ENCODE measurements at places on chromosomes 7 and 10.

DNA sequence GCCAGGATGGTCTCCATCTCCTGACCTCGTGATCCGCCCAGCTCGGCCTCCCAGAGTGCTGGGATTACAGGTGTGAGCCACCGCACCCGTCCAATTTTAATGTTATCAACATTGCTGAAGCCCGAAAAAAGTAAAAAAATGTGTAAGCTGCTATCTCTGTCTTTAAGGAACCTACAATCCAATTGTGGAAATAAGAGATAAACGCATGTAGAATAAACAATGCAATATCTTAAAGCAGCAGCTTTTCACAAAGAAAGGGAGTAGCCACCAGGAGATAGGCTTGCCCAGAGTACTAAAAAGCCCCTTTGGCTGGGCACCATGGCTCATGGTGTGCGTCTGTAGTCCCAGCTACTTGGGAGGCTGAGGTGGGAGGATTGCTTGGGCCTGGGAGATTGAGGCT, 282.9 kb upstream of the LYZL1 start:
- no peak for DNase-seq

DNA sequence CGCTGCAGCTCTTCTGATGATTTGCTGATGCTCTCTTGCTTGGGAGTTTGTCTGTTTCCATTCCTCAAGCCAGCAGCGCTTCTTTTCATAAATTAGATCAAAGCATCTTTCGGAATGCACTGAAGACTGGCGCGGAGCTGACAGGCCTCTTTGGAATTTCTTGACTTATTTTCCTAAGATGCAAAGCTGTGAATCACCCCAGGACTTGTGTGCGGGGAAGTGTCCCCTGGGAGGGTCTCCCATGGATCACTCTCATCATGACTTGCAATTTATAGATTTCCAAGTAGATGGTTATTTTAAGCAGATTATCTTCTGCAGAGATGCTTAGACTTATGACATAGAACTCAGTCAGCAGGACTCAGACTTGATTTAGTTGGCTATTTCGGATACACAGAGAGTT, 467.2 kb downstream of the TCERG1L start:
- DNase-seq, result no peak

GRCh38 chr10:3196958-3197347, 24.4 kb upstream of the PITRM1 start:
- no peak for DNase-seq

GRCh38 chr7:29090836-29091601, 55.3 kb downstream of the CPVL start:
- DNase-seq, result no peak

DNA sequence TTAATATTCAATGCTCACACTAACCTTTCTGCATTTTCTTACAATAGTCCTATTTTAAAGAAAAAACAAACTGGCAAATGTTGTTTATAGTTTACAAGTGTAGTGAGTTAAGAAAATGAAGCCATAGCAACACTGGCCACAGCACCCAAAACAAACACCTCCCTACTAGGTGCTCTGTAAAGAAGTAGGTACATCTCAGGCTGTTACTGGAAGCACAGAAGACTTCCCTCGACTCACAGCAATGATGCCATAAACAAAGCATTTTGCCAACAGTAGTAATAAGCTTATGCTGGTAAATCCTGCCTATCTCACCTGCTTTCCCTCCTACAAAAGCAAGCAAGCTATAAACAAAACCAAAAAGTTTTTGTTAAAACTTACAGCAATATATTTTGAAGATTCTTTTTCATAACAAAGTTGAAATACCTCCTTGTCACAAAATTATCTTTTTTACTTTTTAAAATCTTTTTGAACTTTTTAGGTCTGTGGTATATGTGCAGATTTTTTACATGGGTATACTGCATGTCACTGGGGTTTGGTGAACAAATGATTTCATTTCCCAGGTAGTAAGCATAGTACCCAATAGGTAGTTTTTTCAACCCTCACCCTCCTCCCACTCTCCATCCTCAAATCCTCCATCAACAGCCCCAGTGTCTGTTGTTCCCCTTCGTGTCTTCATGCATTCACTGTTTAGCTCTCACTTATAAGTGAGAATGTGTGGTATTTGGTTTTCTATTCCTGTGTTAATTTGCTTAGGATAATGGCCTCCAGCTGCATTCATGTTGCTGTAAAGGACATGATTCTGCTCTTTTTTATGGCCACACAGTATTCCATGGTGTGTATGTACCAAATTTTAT, 28.4 kb downstream of the COA1 start:
- peak; percentile 7 for DNase-seq

- DNase-seq, result no peak
Observed at GRCh38 chr10:12459762-12460161, 110.4 kb downstream of the CAMK1D start.

DNA sequence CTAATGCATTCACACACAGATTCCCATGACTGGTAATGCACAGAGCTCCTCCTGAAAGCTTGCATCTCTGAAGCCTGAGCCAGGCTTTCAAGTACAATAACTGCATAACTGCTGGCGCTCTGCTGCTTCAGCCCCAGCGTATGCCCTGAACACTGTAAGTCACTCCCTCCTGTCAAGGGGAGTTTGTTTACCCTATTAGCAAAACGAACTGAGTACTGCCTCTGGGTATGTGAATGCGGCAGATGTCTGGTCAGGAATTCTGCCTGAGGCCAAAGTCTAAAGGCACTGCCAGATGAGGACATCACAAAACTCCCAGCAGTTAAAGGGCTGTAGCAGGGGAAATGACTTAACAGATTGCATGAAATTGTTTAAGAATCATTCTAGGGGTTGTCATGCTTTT, 97.7 kb downstream of the NRCAM start:
- DNase-seq, result peak; percentile 93

DNA sequence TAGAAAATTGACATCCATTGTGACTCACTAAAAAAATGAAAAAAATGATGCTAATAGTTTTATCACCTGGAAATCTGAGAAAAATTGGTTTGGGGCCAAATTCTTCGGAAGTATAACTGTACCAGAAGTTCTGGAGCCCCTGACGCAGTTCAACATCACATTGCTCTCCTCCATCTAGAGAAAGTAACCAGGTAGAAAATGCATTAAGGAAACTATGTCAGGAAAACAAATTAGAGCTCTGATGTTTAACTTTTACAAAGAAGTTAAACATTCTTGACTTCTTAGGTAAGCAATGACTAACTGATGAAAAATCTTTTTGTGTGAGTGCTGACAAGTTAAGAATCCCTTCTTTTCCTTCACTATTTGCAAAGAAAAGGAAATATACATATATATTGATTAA, 61.1 kb upstream of the TMEM196 start:
- no peak for DNase-seq

GRCh38 chr7:100430493-100431285, 1.1 kb downstream of the MEPCE start:
- no peak for DNase-seq

DNA sequence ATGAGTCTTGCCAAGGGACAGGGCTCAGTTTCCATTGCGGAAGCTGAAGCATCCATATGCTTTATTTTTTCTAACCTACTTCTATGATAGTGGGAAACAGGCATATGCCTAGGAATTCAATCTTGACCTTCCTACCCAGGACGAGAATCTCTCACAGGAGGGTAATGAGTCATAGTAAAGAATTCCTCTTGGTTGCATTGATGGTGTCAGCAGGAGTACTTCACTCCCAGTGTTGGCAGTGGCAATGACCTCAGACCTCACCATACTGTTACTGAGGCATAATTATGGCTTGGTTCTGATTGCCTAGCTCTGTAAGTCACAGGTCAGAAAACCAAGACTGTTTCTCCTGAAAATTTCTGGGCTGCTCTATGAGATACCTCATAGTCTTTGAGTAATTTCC, 552.9 kb downstream of the ARL4A start:
- DNase-seq, result peak; percentile 56

GRCh38 chr10:10804061-10804460, 213.6 kb upstream of the CELF2 start:
- no peak for DNase-seq

DNA sequence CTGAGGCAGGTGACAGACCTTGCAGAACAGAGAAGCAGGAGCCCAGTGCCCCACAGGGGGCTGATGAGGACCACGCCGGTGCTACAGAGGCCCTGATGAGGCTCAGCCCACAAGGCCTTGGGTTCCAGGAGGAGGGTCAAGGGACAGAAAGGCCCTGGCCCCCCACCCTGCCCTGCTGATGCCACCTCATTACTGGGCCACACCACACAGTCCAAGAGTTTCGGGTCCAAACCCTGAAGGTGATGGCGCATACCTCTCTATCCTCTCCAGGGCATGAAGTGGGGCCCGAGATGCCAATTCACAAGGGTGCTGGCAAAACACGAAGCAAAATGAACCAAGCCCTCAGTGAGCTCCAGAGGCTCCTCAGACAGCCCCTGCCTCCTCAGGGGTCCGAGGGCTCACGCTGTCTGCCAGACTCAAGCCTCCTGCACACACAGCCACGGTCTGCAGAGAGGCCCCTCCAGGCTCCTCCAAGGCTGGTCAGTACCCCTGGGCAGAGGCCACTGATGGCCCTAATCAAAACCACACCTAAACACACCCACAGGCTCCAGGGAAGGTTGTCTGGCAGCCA, 32.3 kb downstream of the RASGEF1A start:
- DNase-seq, result no peak

- DNase-seq, result no peak
Observed at GRCh38 chr10:44660271-44660670, 250.9 kb upstream of the TMEM72 start.

- DNase-seq, result no peak
Observed at GRCh38 chr7:32043688-32044087, 26.5 kb downstream of the PDE1C start.

GRCh38 chr10:82811621-82812020, 936.6 kb downstream of the NRG3 start:
- no peak for DNase-seq

- DNase-seq, result no peak
Observed at GRCh38 chr7:116980354-116980753, 27.1 kb downstream of the ST7 start.

GRCh38 chr7:73815436-73815835, 15.4 kb upstream of the CLDN4 start:
- DNase-seq, result no peak

DNA sequence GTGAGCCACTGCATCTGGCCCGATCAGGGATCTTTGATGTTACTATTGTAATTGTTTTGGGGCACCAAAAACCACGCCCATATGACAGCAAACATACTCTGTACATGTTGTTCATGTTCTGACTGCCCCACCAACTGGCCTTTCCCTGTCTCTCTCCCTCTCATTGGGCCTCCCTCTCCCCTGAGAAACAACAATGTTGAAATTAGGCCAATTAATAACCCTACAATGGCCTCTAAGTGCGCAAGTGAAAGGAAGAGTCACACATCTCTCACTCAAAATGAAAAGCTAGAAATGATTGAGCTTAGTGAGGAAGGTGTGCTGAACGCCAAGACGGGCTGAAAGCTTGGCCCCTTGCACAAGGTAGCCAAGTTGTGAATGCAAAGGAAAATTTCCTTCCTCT, 50.3 kb upstream of the SDK1 start:
- DNase-seq, result no peak

GRCh38 chr10:44317856-44318255, 67.0 kb downstream of the CXCL12 start:
- DNase-seq, result no peak

DNA sequence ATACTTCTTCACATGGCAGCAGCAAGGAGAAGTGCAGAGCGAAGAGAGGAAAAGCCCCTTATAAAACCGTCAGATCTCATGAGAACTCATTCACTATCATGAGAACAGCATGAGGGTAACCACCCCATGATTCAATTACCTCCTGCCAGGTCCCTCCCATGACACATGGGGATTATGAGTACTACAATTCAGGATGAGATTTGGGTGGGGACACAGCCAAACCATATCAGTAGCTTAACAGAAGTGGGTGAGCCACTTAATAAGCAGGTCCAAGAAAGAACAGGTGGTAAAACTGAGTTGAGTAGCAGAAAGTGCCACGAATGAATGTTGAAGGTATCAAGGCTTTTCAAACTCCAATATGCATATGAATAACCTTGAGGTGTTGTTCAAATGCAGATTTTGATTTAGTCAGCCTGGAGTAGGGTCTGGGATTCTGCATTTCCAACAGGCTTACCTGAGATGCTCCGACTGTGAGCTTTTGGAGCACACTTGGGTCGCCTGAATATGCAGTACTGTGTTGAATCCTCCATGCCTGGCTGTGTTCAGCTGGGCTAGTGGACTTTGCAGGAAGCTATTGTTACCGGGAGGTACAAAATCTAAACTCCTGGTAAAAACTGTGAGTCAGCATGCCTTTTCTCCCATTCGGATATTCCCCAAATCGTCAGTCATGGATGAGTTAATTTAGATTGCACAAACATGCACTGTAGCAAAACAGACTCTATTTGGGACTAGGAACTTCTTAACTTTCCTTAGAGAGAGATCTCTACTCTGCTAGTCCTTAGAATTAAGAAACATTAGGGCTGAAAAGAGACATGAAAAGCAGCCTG, 69.0 kb upstream of the PRKCQ start:
- DNase-seq, result no peak

- no peak for DNase-seq
Observed at GRCh38 chr7:111756687-111757178, 194.4 kb upstream of the IMMP2L start.

- peak; percentile 40 for DNase-seq
Observed at GRCh38 chr7:49852619-49853462, 79.4 kb downstream of the VWC2 start.

GRCh38 chr10:47024399-47025252, 113.4 kb downstream of the PTPN20 start:
- DNase-seq, result peak; percentile 18

GRCh38 chr10:78857193-78857592, 211.6 kb upstream of the ZMIZ1 start:
- no peak for DNase-seq

- DNase-seq, result no peak
Observed at GRCh38 chr7:128404143-128404681, 5.6 kb downstream of the IMPDH1 start.

GRCh38 chr10:80589726-80590373, 52.1 kb downstream of the SH2D4B start:
- DNase-seq, result no peak

DNA sequence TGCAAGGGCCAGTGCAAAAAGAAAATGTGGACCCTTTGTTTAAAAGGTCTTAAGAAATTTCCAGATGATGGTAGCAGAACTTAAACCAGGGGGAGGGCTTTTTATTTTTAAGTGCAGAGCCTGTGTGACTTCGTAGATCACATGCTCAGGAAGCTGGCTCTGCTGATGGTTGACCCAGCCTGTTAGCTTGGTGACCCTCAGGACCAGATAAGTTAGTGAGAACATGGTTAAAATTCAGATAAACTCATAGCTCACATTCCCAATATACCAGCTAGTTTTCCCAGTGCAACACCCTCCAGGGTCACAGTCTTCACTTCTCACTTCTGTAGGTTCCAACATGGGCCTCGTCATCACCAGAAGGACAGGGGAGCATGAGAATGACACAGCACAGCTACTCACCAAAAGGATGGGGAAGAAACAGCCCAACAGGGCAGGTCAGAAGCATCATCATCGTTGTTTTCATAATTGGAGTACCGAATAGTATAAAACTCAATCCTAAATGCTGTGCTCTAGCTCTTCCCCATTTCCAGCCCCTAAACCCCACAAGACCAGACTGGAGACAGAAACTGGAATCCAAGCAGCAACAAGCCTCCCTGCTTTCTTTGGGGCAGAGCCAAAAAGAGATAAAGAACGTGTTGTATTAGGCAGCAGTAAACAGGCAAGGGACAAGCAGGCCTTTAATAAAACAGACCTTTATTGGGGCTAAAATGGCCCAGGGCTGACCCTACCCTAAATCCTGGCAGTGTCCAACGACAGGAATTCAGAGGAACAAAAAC, 102.2 kb upstream of the ANKRD1 start:
- DNase-seq, result no peak
